Esophagus muscularis mucosa (tissue), 4 donors: ENCODE measurements at places on chromosomes 13 and 19. TPM values are rescaled to one million over a fixed set of nuclear protein-coding genes. Genes with fewer than 3 reads are reported as not detected.
A peak's percentile ranks its signal among the peaks of the same experiment; 100 is the strongest.

DNA sequence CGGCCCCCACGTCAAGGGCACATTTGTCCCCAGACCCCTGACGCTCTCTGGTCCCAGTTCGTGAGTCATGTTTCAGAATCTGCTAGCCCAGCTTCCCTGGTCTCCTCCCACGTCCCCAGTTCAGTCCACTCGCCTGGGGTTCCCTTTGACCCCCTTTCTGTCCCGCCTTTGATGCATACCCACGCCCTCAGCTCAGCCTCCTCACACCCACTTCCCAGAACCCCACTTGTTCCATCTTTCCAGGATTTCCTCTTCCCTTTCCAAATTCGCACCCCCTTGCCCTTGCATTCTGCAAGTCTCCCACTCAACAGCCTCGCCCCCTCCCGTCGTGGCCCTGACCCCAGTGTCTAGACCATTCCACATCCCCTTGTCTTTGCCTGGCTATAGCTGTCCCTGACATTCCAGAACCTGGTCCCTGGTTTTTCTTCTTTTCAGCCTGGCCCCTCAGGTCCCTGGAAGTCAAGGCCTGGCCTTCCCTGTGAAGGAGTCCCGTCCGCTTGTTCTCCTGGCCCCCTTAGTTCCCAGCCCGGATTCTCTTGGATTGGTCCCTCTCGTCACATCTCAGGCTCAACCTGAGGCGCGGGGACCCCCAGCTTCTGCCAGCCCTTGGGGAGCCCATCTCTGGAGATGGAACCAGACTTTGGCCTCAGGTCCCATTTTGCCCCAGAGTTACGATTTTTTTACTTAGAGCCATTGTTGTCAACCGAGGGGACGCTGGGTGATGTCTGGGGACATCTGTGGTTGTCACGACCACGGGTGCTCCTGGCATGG is 1.3 kb downstream of the NCLN start:
- peak overlapping the region; percentile 96 for H3K4me3 ChIP-seq
- H3K27me3 ChIP-seq = no peaks in the 10 kb centered on the region
- no peak overlapping the region for H3K27ac ChIP-seq
- peaks cover 8% of the 10 kb centered on the region for H3K36me3 ChIP-seq
- no peak for DNase-seq

GRCh38 chr13:73304442-73304841 is 245.6 kb downstream of the KLF5 start:
- no peaks in the 10 kb centered on the region for H3K4me1 ChIP-seq
- no peaks in the 10 kb centered on the region for H3K27me3 ChIP-seq
- H3K36me3 ChIP-seq = no peaks in the 10 kb centered on the region
- H3K27ac ChIP-seq = no peak overlapping the region

Gene ZNF468
- total RNA-seq = 9.2 TPM

DNA sequence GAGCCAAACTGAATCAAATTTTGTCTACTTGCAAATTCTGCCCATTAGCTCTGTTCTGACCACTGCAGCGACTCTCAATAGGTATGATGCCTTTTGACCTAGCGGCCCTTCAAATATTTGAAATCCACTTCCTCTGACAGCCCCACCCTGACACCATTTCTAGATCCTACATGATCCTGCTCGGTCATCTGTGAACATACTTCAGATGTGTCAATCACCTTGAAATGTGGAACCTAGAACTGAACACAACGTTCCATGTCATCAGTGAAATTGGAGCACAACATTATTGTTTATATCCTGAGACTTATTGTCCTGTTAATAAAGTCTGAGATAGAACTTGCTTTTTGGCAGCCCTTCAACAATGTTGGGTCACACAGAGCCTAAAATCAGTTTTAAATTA is 98.2 kb downstream of the UBL3 start:
- H3K4me1 ChIP-seq = peaks cover 10% of the 10 kb centered on the region
- H3K27ac ChIP-seq = no peak overlapping the region
- no peak for DNase-seq
- H3K36me3 ChIP-seq = no peaks in the 10 kb centered on the region

- no peak overlapping the region for H3K27ac ChIP-seq
- no peaks in the 10 kb centered on the region for H3K27me3 ChIP-seq
- no peak for DNase-seq
- H3K36me3 ChIP-seq = peaks cover 65% of the 10 kb centered on the region
- H3K4me1 ChIP-seq = peaks cover 47% of the 10 kb centered on the region
Measured at GRCh38 chr13:27257648-27258253, 6.4 kb downstream of the RPL21 start.

DNA sequence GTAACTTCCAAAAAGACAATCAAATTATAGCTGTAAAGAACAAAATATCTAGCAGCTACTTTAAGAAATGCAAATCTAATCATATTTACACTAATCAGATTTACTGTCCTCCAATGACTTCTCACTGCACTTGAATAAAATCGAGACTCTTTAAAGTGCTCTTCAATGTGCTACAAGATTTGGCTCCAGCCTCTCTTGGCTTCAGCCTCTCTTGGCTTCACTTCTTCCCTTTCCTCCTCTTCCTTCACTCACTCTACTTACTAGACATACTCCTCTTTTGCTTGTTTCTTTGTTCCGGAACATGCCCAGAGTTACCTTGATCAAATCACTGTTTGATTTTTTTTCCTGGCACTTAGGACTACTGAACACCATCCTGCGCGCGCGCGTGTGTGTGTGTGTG is 495.4 kb downstream of the LMO7 start:
- H3K4me1 ChIP-seq = peaks cover 5% of the 10 kb centered on the region
- DNase-seq = no peak
- no peaks in the 10 kb centered on the region for H3K27me3 ChIP-seq
- no peaks in the 10 kb centered on the region for H3K36me3 ChIP-seq
- H3K27ac ChIP-seq = no peak overlapping the region

Gene ZNF570
- 9.6 TPM for total RNA-seq

DNA sequence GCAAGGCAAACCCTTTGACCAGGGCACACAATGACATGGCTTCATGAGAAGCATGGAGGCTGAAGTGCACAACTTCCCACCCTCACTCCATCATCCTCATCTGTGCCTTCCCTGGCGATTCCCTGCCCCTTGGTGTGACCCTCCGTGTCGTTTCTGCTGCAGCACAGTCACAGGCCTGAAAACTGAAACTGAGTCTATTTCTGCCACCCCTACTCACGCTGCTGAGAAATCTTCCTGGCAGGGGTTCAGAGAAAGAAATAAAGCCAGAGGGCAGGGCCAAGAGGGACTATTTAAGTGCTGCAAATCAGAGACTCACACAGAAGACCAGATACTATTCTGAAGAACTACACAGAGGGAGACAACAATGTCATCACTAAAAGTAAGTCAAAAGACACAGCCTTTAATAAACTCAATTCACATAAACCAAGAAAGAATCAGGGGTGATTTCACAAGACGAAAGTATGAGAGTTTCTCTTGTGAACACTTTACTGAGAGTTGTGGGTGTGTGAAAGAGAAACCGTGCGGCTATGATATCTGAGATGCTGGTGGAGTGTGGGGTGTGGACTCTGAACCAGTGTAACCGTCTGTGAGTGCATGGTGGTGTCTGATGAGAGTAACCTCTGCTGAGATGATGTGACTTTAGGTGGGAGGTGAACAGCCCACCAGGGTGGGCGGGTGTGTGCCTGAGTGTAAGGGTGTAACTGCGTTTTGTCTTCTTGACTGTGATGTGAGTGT is 23.5 kb downstream of the LGALS16 start:
- peaks cover 16% of the 10 kb centered on the region for H3K4me1 ChIP-seq
- no peak overlapping the region for H3K27ac ChIP-seq
- H3K27me3 ChIP-seq = no peaks in the 10 kb centered on the region
- DNase-seq = no peak
- H3K36me3 ChIP-seq = no peaks in the 10 kb centered on the region

Gene FLT1
- 46.2 TPM for total RNA-seq

- DNase-seq = no peak
- no peak overlapping the region for H3K4me3 ChIP-seq
- no peak overlapping the region for H3K27ac ChIP-seq
- H3K4me1 ChIP-seq = no peaks in the 10 kb centered on the region
- H3K36me3 ChIP-seq = no peaks in the 10 kb centered on the region
Measured at GRCh38 chr13:101289764-101290163, 126.5 kb downstream of the NALCN start.

Gene PRRG2
- 0.17 TPM for total RNA-seq

Gene NCAN
- not detected for total RNA-seq

- H3K27me3 ChIP-seq = no peaks in the 10 kb centered on the region
- no peaks in the 10 kb centered on the region for H3K36me3 ChIP-seq
- no peak overlapping the region for H3K4me3 ChIP-seq
- H3K27ac ChIP-seq = no peak overlapping the region
- no peaks in the 10 kb centered on the region for H3K4me1 ChIP-seq
- DNase-seq = no peak
Measured at GRCh38 chr19:49400029-49400428, 12.0 kb downstream of the KASH5 start.

Gene ADAMTS10
- total RNA-seq = 25.7 TPM

DNA sequence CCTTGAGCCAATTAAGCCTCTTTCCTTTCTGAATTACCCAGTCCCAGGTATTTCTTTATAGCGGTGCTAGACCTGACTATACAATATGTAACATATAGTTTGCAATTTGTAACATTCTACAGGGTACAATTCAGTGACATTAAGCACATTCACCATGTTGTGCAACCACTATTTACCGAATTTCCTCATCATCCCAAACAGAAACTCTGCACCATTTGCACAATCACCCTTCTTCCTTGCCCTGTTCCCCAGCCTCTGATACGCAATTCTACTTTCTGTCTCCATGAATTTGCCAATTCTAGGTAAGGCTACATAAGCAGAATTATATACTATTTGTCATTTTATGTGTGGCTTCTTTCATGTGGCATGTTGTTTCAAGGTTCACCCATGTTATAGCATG is 13.7 kb upstream of the SIGLEC10 start:
- no peaks in the 10 kb centered on the region for H3K27me3 ChIP-seq
- no peak overlapping the region for H3K27ac ChIP-seq
- no peak for DNase-seq
- H3K36me3 ChIP-seq = no peaks in the 10 kb centered on the region
- H3K4me1 ChIP-seq = no peaks in the 10 kb centered on the region
- H3K4me3 ChIP-seq = no peak overlapping the region

- H3K27me3 ChIP-seq = no peaks in the 10 kb centered on the region
- H3K27ac ChIP-seq = no peak overlapping the region
- H3K4me3 ChIP-seq = no peak overlapping the region
- H3K4me1 ChIP-seq = no peaks in the 10 kb centered on the region
Measured at GRCh38 chr13:97933776-97934175, 19.7 kb upstream of the IPO5 start.

Gene LAMP1
- total RNA-seq = 156 TPM

- DNase-seq = no peak
- H3K4me1 ChIP-seq = peaks cover 23% of the 10 kb centered on the region
- peaks cover 26% of the 10 kb centered on the region for H3K36me3 ChIP-seq
- H3K27me3 ChIP-seq = no peaks in the 10 kb centered on the region
Measured at GRCh38 chr19:38617764-38618589, at the start of gene MAP4K1. Gene MAP4K1 (minus strand): TSS chr19:38617953. CDS start chr19:38617895, 58 bp downstream.

DNA sequence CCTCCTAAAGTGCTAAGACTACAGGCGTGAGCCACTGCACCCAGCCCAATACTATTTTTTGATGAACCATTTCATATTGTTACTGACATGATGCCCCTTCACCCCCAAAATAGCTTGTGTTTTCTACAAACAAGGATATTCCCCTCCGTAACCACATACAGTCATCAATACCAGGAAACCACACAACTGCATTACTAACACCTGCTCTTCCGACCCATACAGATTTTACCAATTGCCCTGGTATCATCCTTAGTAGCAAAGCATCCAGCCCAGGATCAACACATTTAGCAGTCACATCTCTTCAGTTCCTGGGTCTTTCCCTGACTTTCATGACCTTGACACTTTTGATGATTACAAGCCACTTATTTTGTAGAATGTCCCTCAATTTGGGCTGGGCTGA is 33.6 kb downstream of the KCTD15 start:
- H3K27ac ChIP-seq = no peak overlapping the region
- peak; percentile 60 for DNase-seq
- no peaks in the 10 kb centered on the region for H3K4me1 ChIP-seq
- H3K36me3 ChIP-seq = no peaks in the 10 kb centered on the region
- H3K4me3 ChIP-seq = no peak overlapping the region

Gene SACS
- 45.1 TPM for total RNA-seq

- H3K27me3 ChIP-seq = no peaks in the 10 kb centered on the region
- H3K4me3 ChIP-seq = no peak overlapping the region
- no peaks in the 10 kb centered on the region for H3K36me3 ChIP-seq
Measured at GRCh38 chr13:111385183-111385857, 64.9 kb downstream of the TEX29 start.

Gene FPR3
- total RNA-seq = 5.2 TPM

DNA sequence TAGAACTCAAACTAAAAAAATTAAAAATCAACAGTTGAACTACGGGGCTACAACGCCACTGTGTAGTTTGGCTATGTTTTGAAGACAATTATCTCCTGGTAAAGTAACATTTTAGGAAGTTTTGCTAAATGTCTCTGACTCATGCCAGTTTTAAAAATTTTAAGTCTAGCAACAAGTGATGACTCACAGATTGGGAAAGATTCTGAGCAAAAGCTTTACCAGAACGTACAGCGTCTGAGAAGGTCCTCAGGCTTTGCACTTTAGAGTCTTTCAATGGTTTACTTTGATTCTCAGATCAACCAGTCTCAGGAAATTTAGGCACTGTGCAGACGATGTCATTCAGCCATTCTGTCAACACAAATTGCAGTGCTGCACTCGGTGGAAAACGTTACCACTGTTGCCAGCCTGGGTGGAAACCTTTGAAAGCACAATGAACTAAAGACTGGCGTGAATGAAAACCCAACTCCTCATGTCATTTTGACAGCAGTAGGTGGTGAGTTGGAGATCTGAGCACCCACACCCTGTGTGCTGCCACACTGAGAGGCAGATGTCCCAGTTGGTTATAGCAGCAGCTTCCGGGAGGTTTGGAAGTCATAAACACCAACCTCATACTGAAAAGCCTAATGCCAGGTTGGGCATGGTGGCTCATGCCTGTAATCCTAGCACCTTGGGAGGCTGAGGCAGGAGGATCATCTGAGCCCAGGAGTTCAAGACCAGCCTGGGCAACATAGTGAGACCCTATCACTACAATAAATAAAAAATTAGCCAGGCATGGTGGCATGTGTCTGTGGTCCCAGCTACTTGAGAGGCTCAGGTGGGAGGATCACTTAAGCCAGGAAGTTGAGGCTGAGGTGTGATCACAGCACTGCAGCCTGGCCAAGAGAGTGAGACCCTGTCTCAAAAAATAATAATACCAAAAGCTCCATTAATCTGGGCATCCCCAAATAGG is 6.3 kb upstream of the WTIP start:
- no peak for DNase-seq
- H3K4me3 ChIP-seq = no peak overlapping the region
- peak overlapping the region; percentile 58 for H3K27ac ChIP-seq
- H3K27me3 ChIP-seq = no peaks in the 10 kb centered on the region

Gene MTMR6
- 19.9 TPM for total RNA-seq

Gene HSH2D
- not detected for total RNA-seq

GRCh38 chr19:33216198-33216830 is 9.3 kb downstream of the SLC7A10 start:
- no peaks in the 10 kb centered on the region for H3K36me3 ChIP-seq
- no peak overlapping the region for H3K27ac ChIP-seq
- H3K4me3 ChIP-seq = no peak overlapping the region
- H3K4me1 ChIP-seq = no peaks in the 10 kb centered on the region
- no peak for DNase-seq

- peak; percentile 68 for DNase-seq
- H3K4me3 ChIP-seq = no peak overlapping the region
- no peaks in the 10 kb centered on the region for H3K36me3 ChIP-seq
- H3K4me1 ChIP-seq = no peaks in the 10 kb centered on the region
- no peak overlapping the region for H3K27ac ChIP-seq
Measured at GRCh38 chr13:25489238-25489637, 117.5 kb downstream of the ATP8A2 start.

Gene PSPN
- 2.5 TPM for total RNA-seq
